NT2/D1 (cell line): ENCODE measurements at places on chromosomes 11 and 22.

- DNase-seq, result no peak
Measured at GRCh38 chr22:29706486-29706885, 13.3 kb upstream of the CABP7 start.

- no peak for DNase-seq
Measured at GRCh38 chr22:50734986-50735738, 2.8 kb upstream of the ACR start.

DNA sequence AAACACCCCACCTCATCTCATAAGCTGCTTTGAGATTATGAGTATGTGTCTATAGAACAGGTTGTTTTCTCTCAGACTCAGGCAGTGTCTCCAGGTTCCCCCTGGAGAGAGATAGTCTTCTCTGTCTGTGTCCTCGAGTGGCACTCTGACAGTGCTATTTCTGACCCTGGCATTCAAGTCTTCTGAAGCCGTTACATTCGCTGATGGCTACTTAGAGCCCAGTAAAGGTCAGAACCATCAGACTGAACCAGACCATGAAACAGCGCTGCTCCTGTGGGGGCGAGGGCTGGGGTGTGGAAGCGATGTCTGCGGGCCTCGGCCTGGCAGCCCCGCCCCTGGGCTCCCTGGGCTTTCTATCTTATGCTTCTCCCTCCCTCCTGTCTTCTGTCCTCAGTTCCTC lies 23.5 kb downstream of the SHISA8 start:
- DNase-seq, result no peak

GRCh38 chr11:10328314-10329098 lies 23.6 kb downstream of the ADM start:
- DNase-seq, result no peak

- DNase-seq, result no peak
Measured at GRCh38 chr22:22507743-22508273, 734 bp downstream of the ZNF280B start.

DNA sequence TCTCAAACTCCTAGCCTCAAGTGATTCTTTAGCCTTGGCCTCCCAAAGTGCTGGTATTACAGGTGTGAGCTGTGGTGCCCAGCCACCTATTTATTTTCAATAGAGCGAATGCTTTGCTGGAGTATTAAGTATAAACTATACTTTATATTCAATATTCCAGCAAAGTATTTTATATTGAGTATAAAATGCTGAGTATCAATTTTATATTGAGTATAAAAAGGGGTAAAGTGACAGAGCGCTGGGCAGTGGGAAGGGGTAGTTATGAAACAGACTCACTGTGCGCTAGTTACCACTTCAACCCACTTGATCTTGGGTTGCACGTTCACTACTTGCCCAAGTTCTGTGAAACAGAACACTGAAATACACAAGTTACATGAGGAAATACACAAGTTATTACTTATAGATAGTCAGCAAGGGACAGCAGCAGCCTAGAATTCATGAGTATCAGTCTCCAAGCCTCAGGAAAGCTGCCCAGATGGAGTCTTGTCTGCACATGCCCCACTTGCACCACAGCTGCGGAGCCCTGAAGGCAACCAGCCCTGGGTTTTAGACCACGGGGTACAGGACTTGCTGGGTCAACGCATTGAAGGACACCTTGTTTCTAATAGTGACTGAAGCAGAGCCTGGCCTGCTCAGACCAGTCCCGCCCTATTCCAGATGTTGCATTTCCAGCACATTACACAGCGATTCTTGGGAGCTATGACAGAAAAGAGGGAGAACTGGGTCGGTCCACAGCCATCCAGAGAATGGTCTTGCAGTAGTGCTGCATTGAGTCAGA lies 51.6 kb upstream of the SYT13 start:
- DNase-seq, result no peak

GRCh38 chr11:121153472-121153871 lies 52.4 kb downstream of the TECTA start:
- no peak for DNase-seq

- DNase-seq, result peak; percentile 38
Measured at GRCh38 chr11:111514216-111515031, at the start of gene HOATZ. HOATZ (plus strand) TSS chr11:111514778; CDS start chr11:111514785, 7 bp downstream.

DNA sequence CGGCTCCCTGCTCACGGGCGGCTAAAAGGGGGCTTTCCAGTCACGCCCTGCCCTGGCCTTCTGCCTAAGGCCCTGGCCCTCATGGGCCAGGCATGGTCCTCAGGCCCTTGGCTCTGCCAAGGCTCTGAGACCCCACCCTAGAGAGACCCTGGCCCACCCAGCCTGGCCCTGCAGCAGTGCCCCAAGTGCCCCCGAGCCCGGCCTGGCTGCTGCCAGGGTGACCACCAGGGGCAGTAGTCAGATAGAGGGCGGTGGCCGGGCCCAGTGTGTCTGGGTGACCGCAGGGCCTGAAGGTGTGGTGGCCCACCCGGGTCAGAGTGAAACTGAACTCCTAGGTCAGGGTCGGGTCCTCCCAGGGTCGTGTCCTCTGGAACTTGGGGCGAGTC lies 29.4 kb upstream of the CCDC188 start:
- no peak for DNase-seq

DNA sequence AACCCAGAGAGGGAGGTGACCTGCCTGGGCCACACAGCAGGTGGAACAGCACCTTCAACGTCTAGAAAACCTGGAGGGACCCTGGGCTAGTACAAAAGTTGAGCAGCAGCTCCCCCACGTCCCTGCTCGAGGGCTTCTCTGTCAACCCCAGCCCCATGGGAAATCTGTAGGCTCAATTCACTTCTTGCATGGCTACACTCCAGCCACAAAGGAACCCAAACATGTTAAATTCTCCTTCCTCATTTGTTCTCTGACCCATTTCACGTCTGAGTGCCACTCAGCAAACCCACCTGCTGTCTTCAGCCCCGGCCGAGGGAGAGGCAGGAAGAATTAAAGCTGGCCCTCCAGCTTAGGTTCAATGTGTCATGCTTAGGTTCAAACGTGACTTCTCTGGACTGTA lies 418.5 kb downstream of the MIAT start:
- DNase-seq, result no peak

DNA sequence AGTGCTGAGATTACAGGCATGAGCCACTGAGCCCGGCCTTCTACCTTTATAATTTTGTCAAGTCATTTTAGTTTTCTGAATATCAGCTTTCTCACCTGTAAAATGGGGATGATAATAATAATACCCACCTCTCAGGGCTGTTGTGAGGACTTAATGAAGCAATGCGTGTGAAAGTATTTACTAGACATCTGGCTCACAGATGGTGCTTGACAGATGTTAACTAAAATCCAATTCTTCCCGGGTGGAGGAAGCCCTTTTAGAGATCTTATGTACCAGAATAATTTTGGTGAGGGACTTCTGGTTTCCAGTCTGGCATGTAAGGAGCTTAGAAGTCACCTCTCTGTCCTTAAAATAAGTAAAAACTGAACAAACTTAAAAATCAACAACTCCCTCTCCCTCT lies 43.7 kb upstream of the NUP160 start:
- DNase-seq, result no peak

DNA sequence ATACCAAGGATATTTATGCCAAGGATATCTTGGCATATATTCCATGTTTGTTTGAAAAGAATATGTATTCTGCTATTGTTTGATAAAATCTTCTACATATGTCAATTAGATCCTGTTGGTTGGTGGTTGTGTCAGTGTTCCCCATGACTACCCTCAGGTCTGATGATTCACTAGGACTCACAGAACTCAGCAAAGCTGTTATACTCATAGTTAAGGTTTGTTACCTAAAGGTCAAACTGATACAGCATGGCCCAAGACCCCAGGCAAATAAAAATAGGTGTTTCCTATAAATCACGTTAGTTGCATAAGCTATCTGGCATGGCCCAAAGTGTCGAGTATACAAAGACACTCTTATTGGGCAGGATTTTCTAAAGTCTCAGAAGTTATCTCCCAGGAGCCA lies 30.2 kb upstream of the B3GNT6 start:
- no peak for DNase-seq

DNA sequence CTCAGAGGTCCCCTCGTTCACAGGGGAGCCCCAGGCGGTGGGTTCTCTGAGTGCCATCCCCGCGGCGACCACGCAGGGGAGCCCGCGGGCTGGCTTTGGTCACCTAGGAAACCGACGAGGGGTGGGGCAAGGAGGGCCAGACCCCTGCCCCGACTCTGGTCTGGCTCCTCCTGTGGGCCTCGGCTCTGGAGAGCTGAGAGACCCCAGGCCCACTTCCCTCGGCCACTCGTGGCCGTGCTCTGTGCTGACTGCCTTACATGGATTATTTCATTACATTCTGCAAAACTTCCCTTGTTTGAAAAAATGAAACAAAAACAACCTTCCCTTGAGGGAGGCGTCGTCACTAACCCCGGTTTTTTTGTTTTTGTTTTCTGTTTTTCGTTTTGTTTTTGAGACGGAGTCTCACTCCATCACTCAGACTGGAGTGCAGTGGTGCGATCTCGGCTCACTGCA lies 15.1 kb upstream of the CYTH4 start:
- no peak for DNase-seq

- DNase-seq, result no peak
Measured at GRCh38 chr11:6365659-6366058, 24.6 kb upstream of the SMPD1 start.

DNA sequence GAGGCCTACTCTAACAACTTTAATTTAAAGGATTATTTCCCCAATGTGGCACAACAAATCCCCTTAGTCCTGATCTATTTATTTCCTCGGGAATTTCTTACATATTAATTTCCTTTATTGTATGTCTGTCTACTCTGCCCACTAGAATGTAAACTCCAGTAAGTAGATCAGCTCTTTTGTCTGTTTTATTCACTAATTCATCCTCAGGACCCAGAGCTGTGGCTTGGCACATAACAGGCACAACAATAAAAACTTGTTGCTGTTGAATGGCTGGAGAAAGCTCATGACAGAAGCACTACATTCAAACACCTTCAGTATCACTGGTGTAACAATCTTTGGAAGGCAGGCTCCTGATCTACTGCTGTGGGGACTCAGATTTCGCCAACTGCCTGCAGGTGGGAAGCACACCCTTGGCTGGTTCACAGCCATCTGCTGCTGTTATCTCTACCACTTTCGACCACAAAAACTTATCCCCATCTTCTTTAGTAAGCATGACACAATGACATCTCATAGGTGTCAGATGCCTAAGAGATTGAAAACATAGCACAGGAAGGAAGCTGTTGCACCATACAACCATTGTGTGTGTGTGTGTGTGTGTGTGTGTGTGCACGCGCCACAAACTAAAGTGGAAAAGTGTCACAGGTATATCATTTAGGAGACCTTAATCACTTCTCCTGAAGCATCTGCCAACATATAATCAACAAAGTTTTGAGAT lies 11.9 kb downstream of the HIRA start:
- no peak for DNase-seq

DNA sequence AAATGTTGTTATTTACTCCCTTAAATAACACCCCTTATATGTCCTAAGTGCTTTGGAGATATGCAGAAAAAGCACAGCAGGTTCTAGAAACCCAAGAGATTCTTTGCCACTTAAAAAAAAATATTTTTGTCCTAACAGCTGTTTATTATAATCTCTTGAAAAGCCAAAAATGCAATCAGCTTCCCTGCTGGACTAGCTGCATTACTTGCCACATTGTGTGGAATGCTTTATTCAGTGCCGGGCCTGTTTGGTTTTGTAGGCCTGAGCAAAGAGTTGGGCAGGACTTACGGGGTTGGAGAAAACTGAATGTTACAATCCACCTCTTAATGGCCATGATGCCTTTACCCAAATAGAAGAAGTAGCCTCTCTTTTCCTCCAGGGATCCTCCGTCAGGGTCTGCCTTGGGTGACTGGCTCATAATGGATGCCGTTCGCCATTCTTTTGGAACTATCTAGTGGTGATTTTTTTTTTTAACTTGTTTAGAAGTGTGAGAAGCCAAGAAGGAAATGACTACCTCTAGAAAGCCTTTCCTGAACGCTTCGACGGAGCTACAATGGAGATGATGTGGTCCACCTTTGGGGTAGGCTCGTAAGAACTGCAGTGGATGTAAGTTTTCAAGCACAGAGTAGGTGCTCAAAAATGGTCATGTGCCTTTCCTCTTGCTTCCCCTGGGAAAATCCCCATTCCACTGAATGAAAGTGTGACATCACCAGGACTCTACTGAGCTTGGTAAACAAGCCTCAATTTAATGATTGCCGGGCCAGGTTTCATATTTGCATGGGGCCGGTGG lies 241.3 kb upstream of the NCAM1 start:
- no peak for DNase-seq

DNA sequence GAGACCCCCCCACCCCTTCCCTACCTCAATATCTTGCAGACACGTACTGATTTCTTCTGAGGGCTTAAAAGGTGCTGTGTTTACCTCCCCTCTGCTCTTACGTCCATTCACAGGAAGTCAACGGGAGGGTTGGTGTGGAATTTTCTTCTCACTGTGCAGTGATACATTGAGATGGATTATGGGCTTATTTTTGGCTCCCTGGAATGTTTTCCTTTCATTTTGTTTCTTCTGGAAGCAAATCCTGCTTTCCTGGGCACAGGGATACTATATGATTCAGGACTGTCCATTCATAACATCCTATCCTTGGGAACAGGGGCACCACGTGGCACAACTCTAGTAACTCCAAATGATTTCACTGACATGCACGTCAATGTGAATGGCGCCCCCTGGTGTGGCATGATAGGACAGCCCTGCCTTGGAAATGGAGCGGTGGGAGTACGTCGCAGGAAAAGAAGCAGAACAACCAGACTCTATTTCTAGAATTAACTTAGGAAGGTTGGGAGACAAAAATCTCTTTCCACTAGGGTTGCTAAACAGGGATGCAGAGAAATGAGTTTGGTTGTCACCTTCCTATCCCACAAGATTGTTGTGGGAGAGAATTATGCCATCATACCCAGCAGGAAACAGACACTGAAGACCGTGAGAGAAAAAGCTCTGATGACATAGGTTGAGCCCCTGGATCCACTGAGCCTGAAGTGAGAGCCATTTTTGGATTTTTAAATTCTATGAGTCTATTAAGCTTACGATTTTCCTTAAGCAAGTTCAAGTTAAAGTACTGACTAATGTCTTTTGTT lies 146.5 kb upstream of the RAG2 start:
- peak; percentile 63 for DNase-seq
